ENCODE measurements at places on chromosomes 12 and 14. TPM values are rescaled to one million over a fixed set of nuclear protein-coding genes. Genes with fewer than 3 reads are reported as not detected.
A peak's percentile ranks its signal among the peaks of the same experiment; 100 is the strongest.

GRCh38 chr12:99618657-99619056 is 28.9 kb upstream of the GARIN6 start:
- no peaks in the 10 kb centered on the region for H3K36me3 ChIP-seq
- H3K4me3 ChIP-seq, result no peak overlapping the region
- H3K4me1 ChIP-seq, result no peaks in the 10 kb centered on the region
- no peak overlapping the region for H3K27ac ChIP-seq
- no peaks in the 10 kb centered on the region for H3K27me3 ChIP-seq
- DNase-seq, result no peak

The NRL gene
- polyA plus RNA-seq, result 2.0 TPM

GRCh38 chr14:90548455-90548854 is 151.6 kb downstream of the CALM1 start:
- no peaks in the 10 kb centered on the region for H3K36me3 ChIP-seq
- no peaks in the 10 kb centered on the region for H3K27me3 ChIP-seq

The EML5 gene
- 0.11 TPM for polyA plus RNA-seq

DNA sequence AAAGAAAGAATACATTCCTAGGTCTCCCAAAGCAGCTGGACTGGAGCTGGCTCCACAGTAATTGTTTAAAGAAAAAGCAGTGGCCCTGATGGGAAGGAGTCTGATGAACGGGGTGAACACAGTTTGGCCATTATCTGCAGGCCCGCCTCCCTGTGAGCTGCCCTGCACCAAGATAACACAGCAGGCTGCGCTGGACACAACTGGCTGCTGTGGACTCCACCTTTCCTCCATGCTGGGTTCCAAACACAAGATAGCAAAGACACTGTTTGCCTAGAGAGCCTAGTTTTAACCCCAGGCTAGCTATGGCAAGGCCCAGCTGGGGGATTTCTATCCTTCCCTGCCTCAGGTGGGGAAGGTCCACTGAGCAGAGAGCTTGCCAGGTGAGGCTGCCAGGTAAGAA is 34.6 kb downstream of the ZFP36L1 start:
- H3K4me1 ChIP-seq, result peaks cover 7% of the 10 kb centered on the region
- no peaks in the 10 kb centered on the region for H3K36me3 ChIP-seq
- no peak for DNase-seq
- H3K27ac ChIP-seq, result no peak overlapping the region
- H3K27me3 ChIP-seq, result no peaks in the 10 kb centered on the region

- DNase-seq, result no peak
- no peaks in the 10 kb centered on the region for H3K27me3 ChIP-seq
- H3K27ac ChIP-seq, result no peak overlapping the region
- no peaks in the 10 kb centered on the region for H3K4me1 ChIP-seq
- no peak overlapping the region for H3K4me3 ChIP-seq
- H3K36me3 ChIP-seq, result no peaks in the 10 kb centered on the region
Measured at GRCh38 chr14:91613459-91614112, 103.5 kb upstream of the PPP4R3A start.

GRCh38 chr14:77804592-77804991 is 4.7 kb downstream of the ADCK1 start:
- no peaks in the 10 kb centered on the region for H3K36me3 ChIP-seq
- no peak for DNase-seq
- peaks cover 10% of the 10 kb centered on the region for H3K4me1 ChIP-seq
- no peak overlapping the region for H3K27ac ChIP-seq

DNA sequence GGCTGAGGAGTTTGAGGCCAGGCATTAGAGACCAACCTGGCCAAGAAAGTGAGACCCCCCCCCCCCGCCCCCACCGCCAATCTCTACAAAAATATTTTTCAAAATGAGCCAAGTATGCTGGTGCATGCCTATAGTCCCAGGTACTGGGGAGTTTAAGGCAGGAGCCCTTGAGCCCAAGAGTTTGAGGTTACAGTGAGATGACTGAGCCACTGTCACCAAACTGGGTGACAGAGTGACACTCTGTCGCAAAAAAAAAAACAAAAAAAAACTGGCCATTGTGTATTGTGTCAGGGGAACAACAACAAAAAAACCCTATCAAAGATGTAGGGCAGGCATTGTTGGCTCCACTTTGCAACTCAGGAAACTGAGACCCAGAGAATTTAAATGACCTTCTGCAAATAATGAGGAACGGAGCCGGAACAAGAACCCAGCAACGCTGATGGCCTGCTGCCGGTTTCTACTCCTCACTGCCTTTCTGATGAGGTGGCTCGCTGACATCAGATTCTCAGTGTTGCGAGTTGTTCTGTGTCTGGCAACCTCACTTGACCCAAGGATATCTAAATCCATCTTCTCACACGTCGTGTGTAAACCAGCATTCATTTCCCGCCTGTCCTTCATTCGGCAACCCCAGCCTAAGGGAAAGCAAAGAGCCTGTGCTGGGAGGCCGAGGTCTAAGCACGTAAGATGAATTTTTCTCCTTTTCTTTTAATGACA is 195.2 kb upstream of the CRY1 start:
- H3K4me3 ChIP-seq, result no peak overlapping the region
- H3K27ac ChIP-seq, result no peak overlapping the region
- peaks cover 2% of the 10 kb centered on the region for H3K27me3 ChIP-seq
- H3K36me3 ChIP-seq, result no peaks in the 10 kb centered on the region
- DNase-seq, result no peak
- H3K4me1 ChIP-seq, result no peaks in the 10 kb centered on the region

DNA sequence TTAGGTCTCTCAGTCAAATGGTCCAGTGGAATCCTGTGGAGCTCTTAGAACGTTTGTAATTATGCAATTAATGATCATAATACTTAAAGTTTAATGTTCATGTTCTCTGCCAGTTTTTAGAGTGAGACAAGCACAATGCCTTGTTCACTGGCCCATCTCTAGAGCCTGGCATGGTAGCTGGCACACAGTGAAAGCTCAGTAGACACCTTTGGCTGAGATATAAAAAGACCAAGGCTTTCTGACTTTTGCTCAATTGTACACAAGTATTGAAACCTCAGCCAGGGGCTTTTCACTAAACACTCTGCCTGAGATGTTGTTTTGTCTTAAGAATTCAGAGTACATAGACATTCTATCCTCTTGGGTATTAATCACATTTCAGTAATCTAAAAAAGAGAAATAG is 241.8 kb upstream of the ATP2B1 start:
- no peaks in the 10 kb centered on the region for H3K36me3 ChIP-seq
- H3K4me1 ChIP-seq, result peaks cover 34% of the 10 kb centered on the region
- H3K4me3 ChIP-seq, result peak overlapping the region; percentile 65
- no peaks in the 10 kb centered on the region for H3K27me3 ChIP-seq
- peak overlapping the region; percentile 82 for H3K27ac ChIP-seq

DNA sequence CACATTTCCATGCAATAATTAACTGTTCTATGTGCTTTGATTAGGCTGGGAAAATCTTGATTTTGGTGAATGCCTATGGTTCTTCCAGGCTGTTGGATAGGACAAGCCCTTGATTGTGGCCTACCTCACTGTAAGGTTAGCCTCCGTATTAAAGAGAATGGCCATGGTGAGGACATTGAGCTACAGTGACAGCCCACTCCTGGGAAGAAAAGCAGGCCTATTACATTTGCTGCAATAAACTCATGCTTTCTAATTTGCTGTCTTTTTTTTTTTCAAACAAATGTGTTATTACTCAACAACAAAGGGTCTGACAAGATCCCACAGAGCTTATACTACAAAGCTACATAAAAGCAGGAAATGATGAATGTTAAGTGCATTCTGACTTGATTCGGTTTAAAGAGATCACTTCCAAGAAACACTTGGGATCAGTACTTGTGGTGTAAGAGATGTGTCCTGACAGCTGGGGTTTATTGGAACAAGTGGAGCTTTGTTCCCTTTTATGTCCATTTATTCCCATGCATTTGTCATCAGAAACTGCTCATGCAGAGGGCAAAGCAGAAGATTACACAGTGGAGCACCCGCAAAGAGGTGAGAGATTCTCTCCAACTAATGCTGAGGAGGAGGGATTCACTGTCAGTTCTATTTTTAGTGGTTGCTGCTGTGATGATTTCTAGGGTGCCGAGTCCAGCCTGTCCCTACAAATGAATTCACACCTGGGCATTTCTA is 29.1 kb upstream of the KCNK10 start:
- DNase-seq, result no peak
- no peaks in the 10 kb centered on the region for H3K36me3 ChIP-seq
- no peak overlapping the region for H3K4me3 ChIP-seq
- H3K4me1 ChIP-seq, result no peaks in the 10 kb centered on the region
- H3K27ac ChIP-seq, result no peak overlapping the region

GRCh38 chr14:96979611-96980074 is 182.5 kb downstream of the VRK1 start:
- H3K27me3 ChIP-seq, result peaks cover 17% of the 10 kb centered on the region
- no peak overlapping the region for H3K4me3 ChIP-seq
- no peak overlapping the region for H3K27ac ChIP-seq
- no peaks in the 10 kb centered on the region for H3K36me3 ChIP-seq
- H3K4me1 ChIP-seq, result no peaks in the 10 kb centered on the region
- no peak for DNase-seq

The FAM222A gene
- 0.08 TPM for polyA plus RNA-seq

DNA sequence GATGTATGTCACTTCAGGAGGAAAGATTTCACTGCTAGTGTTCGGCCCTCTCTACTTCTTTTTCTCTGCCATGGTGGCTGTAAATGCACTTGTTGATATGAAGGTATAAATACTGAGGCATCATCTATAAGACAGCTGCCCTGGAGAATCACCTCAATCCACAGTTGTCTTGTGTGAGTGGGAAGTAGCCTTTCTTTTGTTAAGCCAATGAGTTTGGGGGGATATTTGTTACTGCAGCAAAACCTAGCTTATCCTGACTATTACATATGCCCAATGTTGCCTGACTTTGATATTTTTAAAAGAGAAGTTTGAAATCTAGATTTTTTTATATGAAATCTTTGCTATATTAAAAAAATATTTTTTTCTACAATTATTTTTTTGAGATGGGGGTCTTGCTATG is 3.3 kb upstream of the JDP2 start:
- peaks cover 13% of the 10 kb centered on the region for H3K4me1 ChIP-seq
- no peak for DNase-seq
- no peaks in the 10 kb centered on the region for H3K36me3 ChIP-seq
- H3K4me3 ChIP-seq, result no peak overlapping the region

DNA sequence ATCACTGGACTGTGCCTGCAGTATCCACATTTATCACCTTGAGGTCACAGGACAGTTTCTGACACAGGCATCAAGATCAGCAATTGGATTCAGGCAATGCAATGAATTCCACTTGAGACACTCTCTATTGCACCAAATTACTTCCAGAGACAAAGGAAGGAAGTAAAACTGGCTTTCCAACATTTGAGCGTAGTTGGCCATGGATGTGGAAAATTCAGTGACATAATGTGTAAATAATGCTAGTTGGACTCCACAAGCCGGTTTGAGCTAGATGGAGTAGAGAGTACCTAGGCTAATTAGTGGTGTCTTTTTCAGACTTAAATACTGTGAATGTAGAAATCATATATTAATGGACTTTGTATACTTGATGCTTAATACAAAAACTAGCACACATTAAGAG is 168.3 kb upstream of the SYT1 start:
- H3K36me3 ChIP-seq, result no peaks in the 10 kb centered on the region
- no peaks in the 10 kb centered on the region for H3K4me1 ChIP-seq
- H3K27ac ChIP-seq, result no peak overlapping the region
- no peak for DNase-seq
- no peak overlapping the region for H3K4me3 ChIP-seq

DNA sequence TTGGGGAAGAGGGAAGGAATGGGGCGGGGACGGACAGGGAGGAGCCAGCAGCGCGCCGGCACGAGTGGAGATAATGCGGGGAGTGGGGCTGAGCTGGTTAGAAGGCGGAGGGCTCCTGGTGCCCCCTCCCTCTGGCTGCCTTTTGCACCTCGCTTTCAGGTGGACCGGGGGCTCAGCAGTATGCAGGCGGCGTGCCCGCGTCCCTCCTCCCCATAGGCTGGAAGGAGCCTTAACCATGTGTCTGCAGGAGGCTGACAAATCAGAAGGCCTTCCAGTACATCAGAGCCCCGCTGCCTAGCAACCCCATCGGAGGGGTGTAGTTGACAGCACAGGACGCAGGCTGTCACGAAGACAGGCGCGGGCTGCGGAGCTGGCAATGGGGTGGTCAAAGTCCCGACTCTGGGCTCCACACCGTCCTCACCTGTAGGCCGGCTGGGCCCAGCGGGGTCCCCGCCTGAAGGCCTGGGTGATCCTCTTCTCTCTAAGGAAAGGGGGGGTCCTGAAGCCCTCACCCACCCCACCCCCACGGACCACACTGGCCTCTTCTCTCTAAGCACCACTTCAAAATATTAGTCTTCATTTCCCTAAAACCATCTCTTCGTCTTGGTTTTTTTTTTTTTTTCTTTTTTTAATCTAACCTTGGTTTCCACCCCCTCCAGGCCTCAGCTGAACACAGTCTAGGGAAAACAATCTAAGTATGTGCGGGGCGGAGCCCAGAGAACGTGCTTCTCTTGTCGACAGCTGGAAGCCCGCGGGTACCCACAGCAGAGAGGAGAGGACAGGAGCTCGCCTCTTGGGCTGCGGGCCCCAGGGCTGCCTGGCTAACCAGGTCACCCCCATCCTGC is 44.5 kb downstream of the KDM2B start:
- peak overlapping the region; percentile 93 for H3K27ac ChIP-seq
- H3K27me3 ChIP-seq, result no peaks in the 10 kb centered on the region
- DNase-seq, result peak; percentile 80
- H3K4me3 ChIP-seq, result peak overlapping the region; percentile 57
- H3K4me1 ChIP-seq, result peaks cover 48% of the 10 kb centered on the region

GRCh38 chr12:44532940-44533339 is 343.2 kb downstream of the NELL2 start:
- H3K27me3 ChIP-seq, result no peaks in the 10 kb centered on the region
- H3K4me3 ChIP-seq, result no peak overlapping the region
- no peaks in the 10 kb centered on the region for H3K36me3 ChIP-seq
- no peak overlapping the region for H3K27ac ChIP-seq

GRCh38 chr12:106764738-106765137 is 9.7 kb upstream of the RIC8B start:
- DNase-seq, result no peak
- no peak overlapping the region for H3K4me3 ChIP-seq
- no peak overlapping the region for H3K27ac ChIP-seq
- no peaks in the 10 kb centered on the region for H3K27me3 ChIP-seq

The TSPAN9 gene
- polyA plus RNA-seq, result not detected

- H3K27ac ChIP-seq, result no peak overlapping the region
- no peaks in the 10 kb centered on the region for H3K27me3 ChIP-seq
- no peak overlapping the region for H3K4me3 ChIP-seq
- no peaks in the 10 kb centered on the region for H3K4me1 ChIP-seq
- no peak for DNase-seq
Measured at GRCh38 chr14:72774141-72774540, 119.8 kb downstream of the DPF3 start.

The PPHLN1 gene
- polyA plus RNA-seq, result 186 TPM

GRCh38 chr14:31118892-31119291 is 88.7 kb downstream of the HECTD1 start:
- peaks cover 4% of the 10 kb centered on the region for H3K4me1 ChIP-seq
- peaks cover 86% of the 10 kb centered on the region for H3K36me3 ChIP-seq
- H3K4me3 ChIP-seq, result no peak overlapping the region
- H3K27ac ChIP-seq, result no peak overlapping the region
- no peak for DNase-seq
- no peaks in the 10 kb centered on the region for H3K27me3 ChIP-seq
